Stimulated activated CD4-positive, alpha-beta T cell treated with anti-CD3 and anti-CD28 coated beads, Interleukin-4, amount 100 ng/mL, for 1 hour (primary cell): ENCODE measurements at places on chromosomes 5 and 9.

DNA sequence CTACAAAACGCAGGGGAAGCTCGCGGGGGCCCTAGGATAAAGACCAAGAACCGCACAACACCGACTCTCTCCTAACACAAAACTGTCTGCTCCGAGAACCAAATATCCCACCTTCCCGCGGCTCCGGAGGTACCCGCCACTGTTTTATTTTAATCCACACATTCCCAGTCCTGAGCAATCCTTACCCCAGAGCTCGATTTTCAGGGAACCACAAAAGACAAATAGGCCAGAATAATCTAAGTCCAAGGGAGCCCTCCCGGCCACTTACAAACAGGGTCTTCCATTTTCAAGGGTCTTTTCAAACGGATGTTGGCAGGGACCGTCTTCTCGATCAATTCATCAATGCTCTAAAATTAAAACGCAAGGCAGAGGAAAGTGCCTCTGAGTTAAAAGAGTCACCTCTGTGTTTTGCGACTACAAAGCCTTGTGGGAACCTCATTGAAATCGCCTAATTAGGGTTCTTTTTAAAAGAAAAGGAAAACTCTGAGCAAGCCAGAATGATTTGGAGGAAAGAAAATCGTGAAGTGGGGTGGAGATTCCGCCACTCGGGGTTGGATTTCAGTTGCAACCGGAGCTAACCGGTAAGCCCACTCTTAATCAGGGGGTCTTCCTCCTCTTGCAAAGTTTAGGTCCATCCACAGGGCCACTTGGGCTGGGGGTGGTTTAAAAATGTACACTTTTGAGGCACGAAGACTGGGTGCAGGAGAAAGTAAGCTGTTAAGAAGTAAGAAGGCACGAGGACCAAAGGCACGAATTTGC lies 1.0 kb downstream of the GLDC start:
- no peak for DNase-seq

GRCh38 chr5:157046041-157046440 lies 12.9 kb downstream of the HAVCR1 start:
- DNase-seq: no peak

DNA sequence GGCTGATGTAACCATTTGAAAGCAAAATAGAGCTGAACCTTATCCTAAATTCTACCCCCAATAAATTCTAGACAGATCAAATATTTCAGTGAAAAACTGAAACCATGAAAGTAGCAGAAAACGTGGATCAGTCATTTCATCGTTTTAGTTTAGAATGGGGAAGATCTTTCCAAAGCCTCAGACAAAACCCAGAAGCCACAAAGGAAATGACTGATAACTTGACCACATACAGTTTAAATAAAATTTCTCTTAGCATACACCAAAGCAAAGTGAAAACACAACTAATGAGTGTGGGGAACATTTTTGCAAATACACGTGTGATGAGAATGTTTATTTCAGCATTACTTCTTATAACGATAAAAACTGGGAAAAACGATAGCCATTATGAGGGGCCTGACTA lies 284.8 kb downstream of the ADGRV1 start:
- no peak for DNase-seq

DNA sequence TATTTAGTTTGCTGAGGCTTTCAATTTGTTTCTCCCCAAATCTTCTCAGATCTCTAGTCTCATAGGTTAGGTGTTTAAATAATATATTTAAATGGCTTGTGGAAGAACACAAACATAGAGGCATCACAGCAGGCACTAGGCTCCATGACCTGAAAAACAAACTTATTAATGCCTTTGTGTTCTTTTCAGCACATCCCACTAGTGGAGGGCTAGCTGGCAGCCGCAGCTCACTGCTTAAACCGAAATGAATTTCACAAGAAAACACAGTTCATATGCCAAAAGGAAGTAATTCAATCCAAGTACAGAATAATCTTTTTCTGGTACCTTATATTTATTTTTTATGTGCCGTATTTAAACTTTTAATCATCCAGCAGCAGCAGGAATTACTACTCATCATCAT lies 382.5 kb downstream of the PLK2 start:
- DNase-seq: no peak

GRCh38 chr5:78691084-78691960 lies 42.8 kb upstream of the LHFPL2 start:
- no peak for DNase-seq

- no peak for DNase-seq
These were observed 52.1 kb upstream of the NFIB start for GRCh38 chr9:14366076-14366475.
